ENCODE measurements at places on chromosomes 12 and 14.

- DNase-seq = peak; percentile 26
Measured at GRCh38 chr12:110756611-110757010, 13.9 kb upstream of the PPP1CC start.

GRCh38 chr12:18262514-18262913 is 1.2 kb downstream of the PIK3C2G start:
- no peak for DNase-seq

DNA sequence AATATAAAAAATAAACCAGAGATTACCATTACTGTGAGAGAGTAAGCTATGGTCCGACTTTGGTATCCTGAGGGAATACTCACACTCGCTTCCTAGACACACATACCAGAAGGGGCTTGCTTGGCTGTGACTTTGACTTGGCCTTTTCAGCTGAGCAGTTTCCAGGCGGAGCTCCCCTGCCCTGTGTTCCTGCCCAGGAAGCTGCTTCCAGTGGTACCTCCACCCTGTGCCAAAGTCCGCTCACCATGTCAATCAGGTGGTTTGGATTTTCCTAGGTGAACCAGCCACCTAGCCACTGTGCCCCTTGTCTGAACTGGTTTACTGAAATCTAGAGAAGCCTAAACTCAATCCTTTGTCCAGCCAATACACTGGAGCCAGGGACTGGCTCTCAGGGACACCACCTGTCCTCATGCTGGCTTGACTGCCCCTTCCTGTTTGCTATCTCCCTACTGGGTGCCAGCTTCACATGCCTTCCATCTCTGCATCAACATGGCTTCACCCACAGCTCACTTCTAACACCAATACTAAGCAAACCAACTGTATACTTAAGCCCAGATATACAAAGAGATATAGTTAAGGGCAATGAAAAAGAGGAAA is 28.6 kb downstream of the MAX start:
- no peak for DNase-seq

GRCh38 chr12:109553906-109554500 is 19.3 kb downstream of the MMAB start:
- no peak for DNase-seq

DNA sequence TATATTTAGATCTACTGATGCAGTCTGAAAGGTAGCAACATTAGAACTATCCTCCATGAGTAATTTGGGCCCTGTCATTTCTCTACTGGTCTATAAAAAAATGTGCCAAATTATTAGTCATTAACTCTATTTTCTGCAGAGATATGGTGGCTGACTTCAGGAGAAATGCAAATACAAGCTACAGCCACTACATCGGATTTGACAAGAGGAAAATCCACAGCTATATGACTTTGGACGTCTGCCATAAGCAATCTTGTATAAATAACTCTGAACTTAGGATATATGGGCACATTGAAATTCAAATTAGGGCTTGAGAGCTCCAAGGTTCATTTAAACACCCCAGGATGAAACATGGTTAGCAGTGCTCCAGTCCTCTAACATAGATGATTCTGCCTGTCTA is 983.0 kb upstream of the LRFN5 start:
- DNase-seq = no peak

- no peak for DNase-seq
Measured at GRCh38 chr14:104443391-104444158, 136.0 kb upstream of the C14orf180 start.

GRCh38 chr12:80837342-80837978 is 100.3 kb downstream of the LIN7A start:
- DNase-seq = peak; percentile 78

- no peak for DNase-seq
Measured at GRCh38 chr12:97097734-97098133, 190.7 kb downstream of the NEDD1 start.

DNA sequence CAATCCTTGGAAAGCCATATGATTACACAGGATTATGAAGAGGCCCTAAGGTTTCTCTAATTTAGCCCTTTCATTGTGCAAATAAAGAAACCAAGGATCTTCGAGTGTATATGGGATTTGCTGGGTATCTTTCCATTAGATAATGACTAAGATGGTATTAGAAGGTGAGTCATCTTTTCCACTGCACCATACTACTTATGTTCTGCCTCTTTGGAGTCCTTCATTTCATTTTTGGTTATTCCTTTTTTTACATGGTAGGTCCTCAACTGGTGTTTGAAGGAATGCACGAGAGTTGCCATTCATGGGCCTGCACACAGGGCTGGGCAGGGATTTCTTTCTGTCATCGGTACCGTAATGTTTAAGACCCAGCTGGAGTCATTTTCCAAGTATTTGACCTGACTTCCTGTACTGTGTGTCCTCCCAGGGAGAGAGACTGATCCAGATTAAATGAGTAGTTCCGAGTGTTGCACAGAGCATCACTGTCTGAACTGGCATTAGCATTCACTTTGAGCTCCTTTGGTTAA is 85.7 kb downstream of the BORCS5 start:
- peak; percentile 77 for DNase-seq

- no peak for DNase-seq
Measured at GRCh38 chr14:22263961-22264360, 325.1 kb downstream of the DAD1 start.

- no peak for DNase-seq
Measured at GRCh38 chr12:60704171-60704914, 1108.5 kb downstream of the SLC16A7 start.

- DNase-seq = no peak
Measured at GRCh38 chr12:56602239-56602638, 27.9 kb downstream of the BAZ2A start.

- DNase-seq = peak; percentile 56
Measured at GRCh38 chr14:30990770-30991169, 34.7 kb upstream of the AP4S1 start.

DNA sequence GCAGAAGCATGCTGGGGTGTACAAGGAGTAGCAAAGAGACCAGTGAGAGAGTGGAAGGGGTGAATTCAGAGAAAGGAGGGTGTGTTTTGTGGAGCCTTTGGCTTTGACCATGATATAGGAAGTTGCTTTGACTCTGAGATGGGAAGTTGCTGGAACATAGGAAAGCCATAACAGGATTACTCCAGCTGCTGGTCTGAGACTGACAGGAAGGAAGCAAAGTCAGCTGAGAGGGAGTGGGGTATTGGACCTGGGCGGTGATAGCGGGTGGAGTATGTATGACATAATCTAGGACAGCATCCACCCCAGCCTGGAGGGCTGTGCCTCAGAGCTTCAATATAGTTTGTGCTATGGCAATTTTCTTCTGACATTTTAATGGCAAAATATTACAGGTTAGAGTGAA is 324.4 kb downstream of the PDZRN4 start:
- no peak for DNase-seq

DNA sequence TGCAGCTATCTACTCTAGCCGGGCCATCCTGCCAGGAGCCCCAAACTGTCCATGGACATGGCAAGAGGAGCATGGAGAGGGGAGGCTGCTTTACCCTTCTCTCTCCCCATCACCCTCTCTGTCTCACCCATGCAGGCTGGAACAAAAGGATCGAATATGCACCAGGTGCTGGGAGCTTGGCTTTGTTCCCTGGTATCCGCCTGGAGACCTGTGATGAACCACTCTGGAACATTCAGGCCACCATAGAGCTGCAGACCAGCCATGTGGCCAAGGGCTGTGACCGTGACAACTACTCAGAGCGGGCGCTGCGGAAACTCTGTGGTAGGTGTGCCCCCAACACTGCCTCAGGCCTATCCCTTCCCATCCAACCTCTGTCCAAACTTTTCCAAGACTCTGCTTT is 5.9 kb downstream of the CLSTN3 start:
- DNase-seq = no peak

DNA sequence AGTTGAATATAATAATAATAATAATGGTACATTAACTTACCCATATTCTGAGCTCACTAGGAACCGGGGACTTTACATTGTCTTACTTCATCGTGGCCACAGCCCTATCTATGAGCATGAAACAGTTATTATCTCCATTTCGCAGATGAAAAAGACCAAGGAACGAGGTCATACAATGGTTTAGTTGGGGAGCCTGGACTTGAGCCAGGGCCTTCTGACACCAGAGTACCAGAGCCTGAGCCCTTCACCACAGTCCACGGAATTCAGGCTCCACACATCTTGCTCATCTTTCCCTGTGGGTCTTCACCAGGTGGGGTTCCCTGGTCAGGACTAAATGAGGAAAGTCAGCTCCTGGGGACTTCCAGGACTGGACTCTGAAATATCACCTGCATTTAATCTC is 31.3 kb upstream of the CMKLR1 start:
- no peak for DNase-seq

GRCh38 chr12:74456431-74456830 is 81.2 kb upstream of the ATXN7L3B start:
- no peak for DNase-seq

GRCh38 chr14:50085570-50086320 is 30.6 kb downstream of the VCPKMT start:
- peak; percentile 74 for DNase-seq

- no peak for DNase-seq
Measured at GRCh38 chr14:43175896-43176295, 1331.2 kb downstream of the FSCB start.

- peak; percentile 38 for DNase-seq
Measured at GRCh38 chr12:121668750-121669520, 519 bp downstream of the MORN3 start.

- DNase-seq = no peak
Measured at GRCh38 chr14:40985584-40985983, 621.1 kb upstream of the LRFN5 start.

- DNase-seq = no peak
Measured at GRCh38 chr12:121452340-121452984, 52.5 kb downstream of the RNF34 start.

DNA sequence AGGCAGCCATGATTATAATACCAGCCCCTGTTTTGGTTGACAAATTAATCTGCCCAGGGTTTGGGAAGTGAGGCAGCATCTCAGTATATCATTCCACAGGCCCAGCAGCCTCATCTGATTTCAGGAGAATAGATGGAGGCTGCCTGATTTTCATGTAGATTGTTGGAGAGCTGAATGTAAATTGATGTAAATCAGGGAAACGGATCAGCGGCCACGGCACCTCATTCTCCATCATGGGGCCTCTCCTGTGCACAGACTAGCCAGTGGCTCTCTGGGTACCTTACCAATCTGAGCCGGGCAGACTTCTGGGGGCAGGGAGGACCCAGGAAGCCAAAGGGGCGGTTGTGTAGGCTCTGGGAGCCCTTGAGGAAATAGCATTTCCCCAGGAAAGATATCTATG is 63.7 kb upstream of the GSC start:
- no peak for DNase-seq

DNA sequence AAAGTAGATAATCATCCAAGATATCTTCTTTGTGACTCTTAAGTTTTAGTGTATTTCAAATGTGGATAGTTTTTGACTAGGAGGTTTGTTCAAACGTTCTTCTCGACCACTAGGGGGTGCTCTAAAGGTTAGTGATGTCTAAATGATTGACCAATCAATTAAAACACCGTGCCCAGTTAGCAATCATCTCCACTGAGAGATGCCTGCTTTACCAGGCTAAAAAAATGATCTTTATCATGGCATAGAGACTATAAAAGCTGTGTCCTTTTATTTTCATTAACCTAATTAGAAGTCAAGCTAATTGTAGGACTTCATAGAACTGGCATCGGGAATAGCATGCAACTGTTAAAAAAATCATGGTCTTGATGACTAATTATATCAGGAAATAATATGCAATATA is 153.9 kb downstream of the PRKCH start:
- DNase-seq = peak; percentile 83

DNA sequence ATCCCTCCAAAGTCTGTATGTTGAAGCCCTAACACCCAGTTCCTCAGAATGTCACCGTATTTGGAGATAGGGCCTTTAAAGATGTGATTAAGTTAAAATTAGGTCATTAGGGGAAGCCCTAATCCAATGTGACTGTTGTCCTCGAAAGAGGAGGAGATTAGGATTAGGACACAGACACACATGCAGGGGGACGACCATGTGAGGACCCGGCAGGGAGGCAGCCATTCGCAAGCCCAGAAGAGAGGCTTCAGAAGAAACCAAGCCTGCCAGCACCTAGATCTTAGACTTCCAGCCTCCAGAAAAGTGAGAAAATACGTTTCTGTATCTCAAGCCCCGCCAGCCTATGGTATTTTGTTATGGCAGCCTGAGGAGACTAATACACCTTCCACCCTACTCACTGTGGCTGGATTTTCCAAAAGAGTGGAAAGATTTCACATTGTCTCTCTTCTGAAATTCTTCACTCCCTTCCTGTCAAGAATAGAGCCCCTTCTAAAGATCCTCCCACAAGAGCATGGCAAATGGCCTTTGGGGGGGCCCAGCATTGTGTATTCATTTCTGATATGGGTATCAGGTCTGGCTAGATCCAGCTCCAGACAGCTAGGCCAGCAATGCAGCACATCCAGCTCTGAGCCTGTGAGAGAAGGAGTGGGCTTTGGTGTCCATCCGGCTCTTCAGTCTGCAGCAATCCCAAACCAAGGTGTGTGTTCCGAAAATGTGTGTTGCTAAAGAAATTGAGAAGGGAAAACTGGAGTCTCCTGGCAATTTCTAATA is 15.4 kb upstream of the UBC start:
- DNase-seq = no peak

- DNase-seq = peak; percentile 74
Measured at GRCh38 chr12:109982210-109982609, 14.0 kb downstream of the GIT2 start.

GRCh38 chr12:47804171-47804570 is 15.5 kb downstream of the HDAC7 start:
- DNase-seq = no peak

DNA sequence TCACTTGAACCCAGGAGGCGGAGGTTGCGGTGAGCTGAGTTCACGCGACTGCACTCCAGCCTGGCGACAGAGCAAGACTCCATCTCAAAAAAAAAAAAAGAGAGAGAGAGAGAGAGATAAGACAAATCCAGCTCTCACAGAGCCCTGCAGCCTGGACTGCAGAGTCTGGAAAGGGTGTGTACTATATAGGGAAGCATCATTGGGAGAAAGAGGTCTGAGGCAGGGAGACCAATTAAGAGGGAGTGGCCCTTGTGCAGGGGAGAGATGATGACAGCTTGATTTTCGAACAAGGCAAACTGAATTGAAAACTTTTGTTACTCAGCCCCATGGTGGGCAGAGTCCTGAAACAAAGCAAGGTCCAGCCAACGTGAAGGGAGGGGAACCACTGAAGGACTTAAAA is 116.2 kb downstream of the CCDC60 start:
- no peak for DNase-seq

DNA sequence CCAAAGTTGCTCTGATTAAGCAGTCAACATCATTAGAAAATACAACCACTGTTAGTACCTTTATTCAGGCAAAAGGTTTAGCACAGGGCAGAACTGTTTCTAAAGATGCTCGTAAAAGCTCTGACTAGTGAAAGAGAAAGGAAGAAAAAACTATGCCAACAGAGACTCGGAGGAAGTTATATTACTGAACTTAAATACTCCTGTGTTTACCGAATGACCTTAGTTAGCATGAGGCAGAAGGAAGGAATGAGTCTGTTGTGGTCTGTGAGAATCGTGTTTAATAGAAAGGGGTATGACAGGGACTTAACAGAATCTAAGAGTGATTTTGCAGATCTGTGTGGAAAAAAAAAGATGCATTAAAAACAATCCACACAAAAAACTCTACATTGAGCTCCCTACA is 84.1 kb upstream of the OVCH1 start:
- peak; percentile 75 for DNase-seq

- no peak for DNase-seq
Measured at GRCh38 chr12:122887819-122888212, 8.1 kb downstream of the VPS37B start.

GRCh38 chr12:68894276-68894855 is 38.6 kb downstream of the CPM start:
- no peak for DNase-seq

GRCh38 chr12:54959291-54960018 is 25.1 kb downstream of the TESPA1 start:
- DNase-seq = peak; percentile 5

- no peak for DNase-seq
Measured at GRCh38 chr12:64877363-64878004, 53.0 kb downstream of the TBC1D30 start.

Data from fibroblast of mammary gland (primary cell).